ENCODE measurements at places on chromosomes 2 and 18. TPM values are rescaled to one million over a fixed set of nuclear protein-coding genes. Genes with fewer than 3 reads are reported as not detected.

LINC00305 gene
- total RNA-seq = not detected

PID1 gene
- 3.0 TPM for total RNA-seq

TMEM247 gene
- total RNA-seq = not detected

COL4A4 gene
- 1.2 TPM for total RNA-seq
